ENCODE measurements at places on chromosomes 1 and 21.

- DNase-seq: no peak
Measured at GRCh38 chr1:77416692-77417450, 135.1 kb downstream of the AK5 start.

DNA sequence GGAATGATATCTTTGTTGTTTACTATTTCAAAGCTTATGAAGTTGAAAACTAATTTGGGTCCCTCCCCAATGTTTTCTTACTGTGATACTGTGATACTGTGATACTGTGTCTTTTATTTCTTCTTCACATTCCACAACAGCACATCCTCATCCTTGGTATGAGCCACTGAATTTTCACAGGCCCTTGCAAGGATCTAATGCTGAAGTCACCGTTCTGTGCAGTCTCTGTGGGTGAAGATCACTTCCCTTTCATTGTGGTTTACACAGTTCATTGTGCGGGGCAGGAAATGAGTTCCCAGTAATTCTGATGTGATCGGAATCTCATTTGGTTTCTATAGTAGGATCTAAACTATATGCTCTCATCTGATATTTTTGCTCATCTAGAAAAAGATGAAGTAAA is 32.1 kb upstream of the PAXBP1 start:
- DNase-seq: no peak

- no peak for DNase-seq
Measured at GRCh38 chr1:210363119-210363518, 34.4 kb downstream of the HHAT start.

DNA sequence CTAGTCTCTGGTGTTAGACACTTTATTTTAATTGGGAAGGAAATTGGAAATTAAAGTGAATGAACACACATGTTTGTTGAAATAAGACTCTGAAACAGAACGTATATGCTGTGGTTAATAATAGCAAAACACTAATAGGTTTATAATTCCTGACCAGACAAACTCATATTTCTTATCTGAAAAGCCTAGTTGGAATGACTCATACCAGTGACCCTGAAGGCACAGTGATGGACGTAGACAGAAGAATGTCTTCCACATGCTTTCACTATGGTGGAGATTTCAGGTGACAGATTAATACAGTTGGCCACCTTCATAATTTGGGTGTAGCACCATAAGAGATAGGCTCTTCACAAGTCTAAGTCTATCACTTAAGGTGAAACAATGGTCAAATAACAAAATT is 83.0 kb upstream of the COL11A1 start:
- no peak for DNase-seq

- no peak for DNase-seq
Measured at GRCh38 chr1:174966008-174966572, 33.7 kb upstream of the CACYBP start.

DNA sequence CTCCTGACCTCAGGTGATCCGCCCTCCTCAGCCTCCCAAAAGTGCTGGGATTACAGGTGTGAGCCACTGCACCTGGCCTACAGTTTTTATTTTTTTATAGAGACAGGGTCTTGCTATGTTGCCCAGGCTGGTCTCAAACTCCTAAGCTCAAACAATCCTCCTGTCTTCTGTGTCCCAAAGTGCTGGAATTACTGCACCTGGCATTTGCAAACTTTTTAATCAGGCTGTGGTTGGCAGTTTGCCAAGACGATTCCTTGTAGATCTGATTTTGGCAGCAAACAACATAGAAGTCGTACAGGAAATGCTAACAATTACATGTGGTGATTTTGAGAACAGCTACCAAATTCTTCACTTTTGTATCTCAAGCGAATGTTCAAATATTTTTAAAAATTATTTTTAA is 10.1 kb downstream of the RBP7 start:
- DNase-seq: no peak

DNA sequence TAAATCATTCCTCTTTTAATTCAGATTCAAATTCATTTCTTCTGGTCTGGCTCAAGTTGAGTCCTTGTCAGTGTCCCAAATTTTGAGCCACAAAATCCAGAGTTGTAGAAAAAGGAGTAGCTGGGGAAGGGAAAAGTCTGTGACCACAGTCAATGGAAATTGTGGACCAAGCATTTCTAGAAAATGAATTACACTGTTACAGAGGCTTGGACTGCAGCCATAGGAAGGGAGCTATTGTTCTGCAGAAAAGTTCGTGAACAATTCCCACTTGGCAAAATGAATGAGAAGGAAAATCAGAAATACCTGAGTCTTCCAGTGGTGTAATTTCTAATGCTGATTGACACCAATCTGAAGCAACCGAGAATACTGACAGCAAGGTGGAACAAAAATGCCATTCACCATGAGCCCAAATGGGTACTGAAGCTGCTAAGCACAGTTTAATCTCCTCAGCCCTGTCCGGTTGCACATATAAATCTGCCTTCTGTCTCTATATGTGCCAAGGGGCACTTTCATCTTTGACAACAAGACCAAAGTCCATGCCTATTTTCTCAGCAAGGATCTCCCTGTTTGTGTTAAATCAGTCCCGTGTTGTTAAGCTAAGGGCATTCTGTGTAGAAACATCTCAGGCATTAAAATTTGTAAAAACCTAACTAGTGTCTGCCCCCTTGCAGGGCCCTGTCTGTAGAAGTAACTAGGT is 51.3 kb downstream of the TEX35 start:
- DNase-seq: no peak

DNA sequence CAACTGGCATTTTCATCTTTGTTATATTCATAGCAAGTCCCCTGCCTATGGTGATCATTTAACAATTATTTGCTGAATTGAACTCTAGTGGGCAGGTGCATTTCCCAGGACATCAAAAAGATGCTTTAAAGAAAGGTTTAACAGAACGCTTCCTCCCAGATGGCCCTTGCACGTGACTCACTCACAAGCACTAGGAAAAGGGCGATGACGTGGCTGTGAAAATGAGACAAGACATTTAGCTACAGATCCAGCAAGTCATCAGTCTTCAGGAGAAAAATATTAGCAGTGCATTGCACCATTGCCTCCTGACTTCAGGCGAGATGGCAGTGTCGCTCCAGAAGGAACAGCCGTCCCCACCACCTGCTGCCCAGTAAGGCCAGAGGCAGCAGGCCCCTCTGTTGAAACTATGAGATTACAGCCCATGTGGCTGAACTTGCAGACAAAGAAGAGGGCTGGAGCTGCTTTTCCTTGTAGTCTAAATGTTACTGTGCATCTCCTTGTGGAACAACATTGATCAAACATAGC is 37.2 kb downstream of the DSCAM start:
- DNase-seq: no peak

Data from CD4-positive, alpha-beta T cell treated with Interleukin-15 for 1 hour (primary cell).